ENCODE measurements at places on chromosomes 2 and 18.

GRCh38 chr2:128287780-128288735 lies 30.6 kb downstream of the HS6ST1 start:
- DNase-seq: no peak

DNA sequence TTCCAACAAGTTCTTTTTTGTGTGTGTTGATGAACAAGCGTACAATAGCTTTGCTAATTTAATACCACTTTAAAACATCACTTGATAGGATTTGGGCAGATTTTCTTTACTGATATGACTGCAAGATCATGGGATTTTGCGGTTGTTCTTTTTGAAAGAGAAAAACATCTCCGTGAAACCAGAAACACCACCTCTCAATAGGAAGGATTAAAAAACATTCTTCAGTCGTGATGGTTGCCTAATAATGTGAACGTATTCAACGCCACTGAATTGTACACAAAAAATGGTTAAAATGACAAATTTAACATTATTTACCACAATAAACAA lies 19.3 kb downstream of the RBMS1 start:
- no peak for DNase-seq

- DNase-seq: no peak
Observed at GRCh38 chr2:75321599-75321922, 122.2 kb upstream of the TACR1 start.

GRCh38 chr2:169034984-169035544 lies 3.9 kb upstream of the ABCB11 start:
- no peak for DNase-seq

DNA sequence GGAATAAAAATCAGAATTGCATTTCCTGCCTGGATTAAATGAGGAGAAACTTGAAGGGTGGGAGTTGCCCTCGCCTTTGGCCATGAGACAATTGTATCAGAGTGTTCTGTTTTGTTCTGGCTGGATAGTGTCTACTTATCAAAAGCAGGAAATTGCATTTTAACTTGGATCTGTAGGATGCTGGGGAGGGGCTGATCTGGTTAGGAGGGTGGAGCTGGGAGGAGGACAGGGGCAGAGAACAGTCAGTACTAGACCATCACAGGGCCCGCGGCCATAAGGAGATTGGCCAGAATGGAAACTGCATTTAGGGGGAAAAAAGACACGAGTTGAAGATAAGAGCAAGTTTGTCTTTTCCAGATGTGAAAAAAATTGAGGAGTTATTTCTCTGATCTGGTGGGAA lies 199.1 kb upstream of the POU3F3 start:
- DNase-seq: no peak

DNA sequence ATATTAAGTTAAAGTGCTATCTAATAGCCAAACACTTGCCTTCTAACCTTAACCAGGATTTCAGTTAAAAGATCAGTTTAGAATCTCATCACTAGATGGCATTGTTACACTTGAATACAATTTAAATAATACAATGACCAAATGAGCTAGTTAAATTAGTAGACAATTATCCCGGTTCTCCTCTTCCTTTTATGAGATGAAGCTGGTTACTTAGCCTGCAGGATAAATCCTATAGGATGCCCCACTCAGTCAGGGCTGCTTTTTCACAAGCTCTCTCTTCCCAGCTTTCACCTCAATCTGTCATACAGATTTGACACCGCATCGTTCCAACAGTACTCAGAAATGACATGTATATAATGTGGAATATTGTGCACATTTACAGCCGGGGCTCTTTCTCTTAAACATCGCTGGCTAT lies 678.8 kb downstream of the KCNJ3 start:
- no peak for DNase-seq

- DNase-seq: no peak
Observed at GRCh38 chr2:201151127-201151981, 31.6 kb upstream of the CASP10 start.

Measured in nucleus accumbens (tissue), 56 donors.